ENCODE measurements at places on chromosomes 3 and 15.

- DNase-seq, result no peak
Observed at GRCh38 chr3:158127250-158128219, 17.6 kb downstream of the RSRC1 start.

DNA sequence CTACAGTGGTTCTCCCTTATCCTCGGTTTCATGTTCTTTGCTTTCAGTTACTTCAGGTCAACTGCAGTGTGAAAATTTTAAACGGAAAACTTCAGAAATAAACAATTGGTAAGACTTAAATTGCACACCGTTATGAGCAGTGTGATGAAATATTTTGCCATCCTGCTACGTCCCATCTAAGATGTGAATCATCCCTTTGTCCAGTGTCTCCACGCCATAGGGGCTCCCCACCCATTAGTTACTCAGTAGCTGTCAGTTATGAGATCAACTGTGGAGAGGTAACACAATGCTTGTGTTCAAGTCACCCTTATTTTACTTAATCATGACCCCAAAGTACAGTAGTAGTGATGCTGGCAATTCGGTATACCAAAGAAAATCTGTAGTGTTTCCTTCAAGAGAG lies 47.4 kb downstream of the TJP1 start:
- DNase-seq, result no peak

DNA sequence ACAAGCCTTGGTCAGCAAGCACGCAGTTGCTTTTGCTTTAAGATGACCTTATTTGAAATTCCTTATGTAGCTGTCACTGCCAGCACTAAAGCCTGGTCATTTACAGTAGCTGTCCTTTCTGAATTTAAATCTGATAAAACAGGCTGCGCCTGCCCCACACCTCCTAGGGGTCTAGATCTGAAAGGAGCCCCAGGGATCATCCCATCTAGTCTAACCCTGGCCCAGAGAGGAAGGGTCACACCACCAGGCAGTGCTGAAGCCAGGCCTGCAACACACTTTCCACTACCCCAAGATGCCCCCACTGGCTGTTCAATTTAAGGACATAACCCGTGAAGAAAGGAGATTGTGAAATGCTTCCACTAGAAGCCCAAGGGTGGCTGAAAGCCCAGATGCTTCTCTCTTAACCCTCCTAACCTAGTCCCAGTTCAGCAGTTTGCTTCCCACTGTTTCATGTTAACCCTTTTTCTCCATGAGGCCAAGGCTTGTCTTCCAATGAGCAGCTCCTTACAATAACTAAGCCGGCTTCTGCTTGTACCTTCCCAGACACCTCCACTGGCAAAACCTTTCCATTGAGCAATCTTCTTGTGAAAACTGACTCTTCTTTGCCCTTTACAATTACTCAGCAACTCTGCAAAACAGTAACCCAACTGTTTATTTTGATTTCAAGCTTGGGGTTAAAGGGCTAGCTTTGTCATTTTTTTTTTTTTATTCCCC lies 198.9 kb upstream of the LPP start:
- no peak for DNase-seq

DNA sequence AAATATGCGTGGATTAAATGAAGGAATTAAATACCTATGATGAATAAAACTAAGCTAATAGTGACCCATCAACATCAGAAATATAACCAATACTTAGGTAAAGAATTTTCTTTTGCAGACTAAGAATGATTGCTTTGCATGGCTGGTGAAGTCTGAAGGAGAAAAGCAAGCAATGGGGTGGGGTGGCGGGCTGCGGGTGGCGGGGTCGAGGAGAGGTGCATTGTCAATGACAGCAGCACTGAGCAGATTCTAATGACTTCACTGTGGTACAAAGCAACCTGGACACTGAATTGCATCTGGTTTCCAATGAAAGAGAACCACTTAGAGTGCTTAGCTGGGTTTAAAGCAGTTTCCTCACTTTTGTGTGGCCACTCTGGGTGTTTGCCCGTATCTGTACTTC lies 171.5 kb upstream of the IL12A start:
- no peak for DNase-seq

DNA sequence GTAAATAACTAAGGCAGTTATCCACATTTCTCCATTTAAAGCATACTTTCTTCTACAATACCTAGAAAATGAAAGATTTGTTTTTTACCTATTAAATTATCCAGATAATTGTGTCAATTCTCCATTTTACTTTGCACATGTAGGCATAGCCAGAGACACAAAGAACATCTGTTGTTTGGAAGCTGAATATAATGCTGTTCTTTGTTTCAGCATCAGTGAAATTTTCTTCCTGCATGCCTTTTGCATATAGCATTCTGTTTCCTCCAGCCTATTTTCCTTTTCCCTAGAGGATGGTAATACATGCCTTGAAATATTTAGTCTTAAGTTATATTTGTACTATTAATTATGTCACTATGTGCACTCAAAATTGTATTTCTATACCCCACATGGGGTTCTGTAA lies 233.7 kb downstream of the CNTN6 start:
- no peak for DNase-seq

- no peak for DNase-seq
Observed at GRCh38 chr15:69869881-69870505, 227.7 kb downstream of the TLE3 start.

DNA sequence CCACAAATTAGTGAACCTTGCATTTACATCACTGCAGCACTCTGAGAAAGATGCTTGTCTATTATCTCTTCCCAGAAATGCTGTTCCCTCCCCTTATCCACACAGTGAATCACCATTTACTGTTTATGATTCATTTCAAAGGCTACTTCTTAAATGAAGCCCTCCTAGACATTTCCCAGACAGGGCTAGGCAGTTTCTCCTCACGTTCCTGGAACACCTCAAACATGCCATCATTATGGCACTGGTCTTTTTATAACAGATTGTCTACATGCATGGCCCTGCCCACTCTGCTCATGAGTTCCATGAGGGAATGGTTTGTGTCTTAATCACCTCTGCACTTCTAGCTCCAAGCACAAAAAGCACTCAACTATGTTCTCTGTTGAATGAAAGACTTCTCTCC lies 32.2 kb upstream of the TM2D3 start:
- no peak for DNase-seq

DNA sequence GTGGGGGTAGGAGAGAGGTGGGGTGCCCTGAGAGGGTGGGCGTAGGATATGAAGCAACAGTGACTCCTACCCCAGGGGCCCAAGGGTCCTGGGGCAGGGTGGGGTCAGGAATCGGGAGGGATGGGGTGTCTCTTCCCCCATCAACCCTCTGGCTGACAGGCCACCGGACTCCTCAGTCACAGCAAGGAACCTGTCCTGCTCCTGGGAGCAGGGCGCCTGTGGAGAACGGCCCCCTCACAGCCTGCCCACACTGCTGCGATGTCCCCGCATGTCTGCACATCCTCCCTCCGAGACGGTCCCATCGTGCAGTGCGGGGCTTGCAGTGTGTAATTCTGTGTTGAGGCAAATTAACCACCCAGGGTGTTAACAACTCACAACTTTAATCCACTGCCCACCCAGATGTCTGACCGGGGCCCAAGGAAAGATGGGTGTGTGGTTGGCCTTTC lies 2.7 kb downstream of the TM4SF19 start:
- no peak for DNase-seq

GRCh38 chr3:137202941-137203340 lies 245.2 kb downstream of the IL20RB start:
- DNase-seq, result no peak

GRCh38 chr3:112464264-112464663 lies 35.0 kb downstream of the BTLA start:
- no peak for DNase-seq

- DNase-seq, result no peak
Observed at GRCh38 chr3:51353691-51354090, 31.4 kb upstream of the MANF start.

GRCh38 chr15:57634290-57634689 lies 42.6 kb downstream of the MYZAP start:
- DNase-seq, result no peak

DNA sequence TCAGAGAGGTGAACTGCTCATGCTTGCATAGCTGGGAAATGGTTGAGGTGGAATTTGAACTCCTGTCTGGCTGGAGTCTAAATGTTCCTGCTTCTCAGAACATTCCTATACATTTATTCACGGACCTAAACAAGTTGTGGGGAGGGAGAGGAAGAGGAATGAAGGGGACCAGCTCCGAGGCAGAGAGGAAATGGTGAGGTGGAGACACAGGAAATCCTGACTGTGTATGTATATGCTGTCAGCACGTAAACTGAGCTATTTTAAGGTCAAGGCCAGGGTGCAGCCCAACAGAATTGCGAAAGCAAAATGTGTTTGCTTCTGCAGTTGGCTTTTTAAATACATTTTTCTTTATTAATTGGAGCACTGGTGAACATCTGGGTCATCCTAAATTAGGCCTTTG lies 74.1 kb upstream of the POMGNT2 start:
- DNase-seq, result no peak

Data from SHP77 (cell line).